ENCODE measurements at places on chromosomes 4 and X.

GRCh38 chr4:24605216-24605615 is 20.9 kb upstream of the DHX15 start:
- DNase-seq, result no peak

DNA sequence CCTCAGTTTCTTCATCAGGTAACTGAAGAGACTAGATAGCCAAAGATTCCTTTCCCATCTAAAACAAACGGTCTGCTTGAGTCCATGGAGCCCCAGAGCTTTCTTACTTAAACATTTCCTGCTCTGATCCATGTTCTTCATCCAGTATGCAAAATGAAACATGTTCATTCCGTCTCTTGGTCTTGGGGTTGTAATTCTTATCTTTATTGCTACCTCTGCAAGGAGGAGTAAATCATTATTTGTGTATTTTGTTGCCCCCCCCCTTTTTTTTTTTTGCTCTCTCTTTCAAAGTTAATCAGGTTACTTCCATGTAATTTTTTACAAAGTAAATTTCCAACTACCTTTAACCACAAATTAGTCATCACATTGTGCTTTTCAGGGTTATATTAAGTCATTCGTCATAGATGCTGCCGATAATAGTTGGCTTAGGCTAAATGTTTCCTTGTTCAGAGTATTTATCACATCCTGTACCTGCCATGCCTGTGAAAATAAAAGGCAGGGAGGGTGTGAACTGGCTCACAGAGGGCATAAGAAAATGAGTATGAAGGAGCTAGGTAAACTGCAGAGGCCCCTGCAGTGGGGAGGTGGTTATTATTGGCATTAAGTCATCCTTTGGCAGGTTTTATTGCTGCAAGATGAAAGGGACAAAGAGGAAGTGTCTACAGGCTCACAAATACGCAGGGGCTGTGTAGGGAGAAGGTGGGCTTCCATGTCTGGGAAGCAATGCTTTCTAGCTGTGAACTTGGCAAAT is 76.7 kb upstream of the HS3ST1 start:
- no peak for DNase-seq

- no peak for DNase-seq
These were observed 93.1 kb downstream of the PCDH19 start for GRCh38 chrX:100316987-100317386.

DNA sequence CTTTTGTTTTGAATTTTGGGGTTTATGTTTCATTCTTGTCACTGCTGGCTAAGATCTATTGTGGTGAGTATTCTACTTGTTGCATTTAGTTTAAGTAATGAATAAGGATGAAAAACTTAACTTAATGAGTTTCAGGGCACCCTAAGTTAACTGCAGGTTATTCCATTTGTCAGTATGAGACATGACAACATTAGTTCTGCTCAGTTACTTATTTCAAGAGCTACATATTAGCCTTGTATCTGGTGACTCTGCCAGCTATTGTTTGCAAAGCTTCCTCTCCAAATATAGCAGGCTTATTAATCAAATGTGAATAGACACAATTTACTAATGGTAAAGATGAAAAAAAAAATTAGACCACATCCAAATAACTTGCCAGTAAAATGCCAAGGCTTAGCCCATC is 567.1 kb downstream of the IL15 start:
- DNase-seq, result no peak

GRCh38 chr4:13092702-13093101 is 391.4 kb downstream of the RAB28 start:
- DNase-seq, result no peak

DNA sequence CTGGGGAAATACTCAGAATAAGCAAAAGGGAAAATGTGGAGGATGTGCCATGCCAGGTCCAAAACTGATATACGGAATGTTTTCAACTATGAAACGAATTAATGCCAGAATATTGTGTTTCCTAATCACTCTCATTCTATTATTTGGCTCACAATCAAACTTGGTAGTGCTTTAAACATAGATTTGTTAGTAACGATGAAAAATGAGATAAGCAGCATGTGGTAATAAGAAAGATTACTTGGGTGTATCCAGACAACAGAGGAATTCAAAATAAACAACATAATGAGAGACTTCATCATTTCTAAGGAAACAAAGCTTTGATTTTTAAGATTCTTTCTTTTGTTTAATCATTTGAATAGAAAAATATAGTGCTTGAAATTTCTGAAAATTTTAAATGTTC is 237.3 kb downstream of the TACR3 start:
- DNase-seq, result no peak

DNA sequence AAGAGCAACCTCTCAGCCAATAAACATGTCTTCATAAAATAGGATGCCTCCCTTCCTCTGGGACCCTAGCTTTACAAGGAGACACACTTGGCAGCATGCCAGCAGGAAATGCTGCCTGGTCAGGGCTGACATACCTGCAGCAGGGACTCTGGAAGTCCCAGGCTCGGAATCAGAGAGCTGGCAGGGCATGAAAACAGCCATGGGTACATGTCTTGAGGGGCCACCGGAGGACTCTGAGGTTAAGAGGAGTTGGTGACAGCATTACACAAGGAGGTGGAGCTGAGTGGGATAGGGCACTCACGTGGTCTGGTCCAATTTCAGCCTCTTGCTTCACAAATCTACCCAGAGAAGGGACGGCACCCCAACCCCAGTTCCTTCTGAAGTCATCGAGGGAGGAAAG is 15.7 kb downstream of the MSX1 start:
- no peak for DNase-seq

DNA sequence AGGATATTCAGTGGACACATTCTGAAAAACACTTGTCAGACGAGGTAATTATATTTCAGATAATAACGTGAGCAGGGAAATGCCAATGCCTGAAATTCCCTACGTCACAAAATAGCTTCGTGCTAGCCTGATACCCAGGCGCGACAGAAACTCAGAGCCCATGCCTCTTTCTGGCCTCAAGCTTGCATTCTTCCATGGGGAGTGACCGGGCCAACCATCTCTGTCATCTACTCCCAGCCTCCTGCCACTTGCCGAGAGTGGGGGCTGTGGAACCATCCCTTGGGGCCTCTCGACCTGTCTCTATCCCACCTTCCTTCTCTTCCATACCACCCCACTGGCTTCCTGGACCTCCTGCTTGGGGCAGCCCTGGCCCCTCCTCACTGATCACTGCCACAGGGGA is 34.5 kb upstream of the CDKN2AIP start:
- DNase-seq, result no peak

DNA sequence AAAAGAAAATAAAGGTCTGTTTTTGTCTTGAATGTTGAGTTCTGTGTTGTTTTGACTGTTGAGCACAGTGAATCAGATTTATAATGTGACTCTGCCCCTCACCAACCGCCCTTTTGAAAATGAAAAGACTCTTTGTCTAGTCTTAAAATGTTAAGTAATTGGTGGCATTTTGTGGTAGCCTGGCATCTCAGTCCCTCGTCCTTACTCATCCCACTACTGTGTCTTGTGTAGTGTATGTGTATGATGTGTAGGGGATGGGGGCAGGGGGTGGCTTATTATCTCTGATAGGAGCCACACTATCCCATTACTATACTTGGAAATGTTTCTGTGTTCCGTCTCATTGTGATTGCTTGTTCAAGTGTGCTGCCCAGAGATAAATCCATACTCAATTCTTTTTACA is 12.2 kb downstream of the KLHL34 start:
- no peak for DNase-seq

DNA sequence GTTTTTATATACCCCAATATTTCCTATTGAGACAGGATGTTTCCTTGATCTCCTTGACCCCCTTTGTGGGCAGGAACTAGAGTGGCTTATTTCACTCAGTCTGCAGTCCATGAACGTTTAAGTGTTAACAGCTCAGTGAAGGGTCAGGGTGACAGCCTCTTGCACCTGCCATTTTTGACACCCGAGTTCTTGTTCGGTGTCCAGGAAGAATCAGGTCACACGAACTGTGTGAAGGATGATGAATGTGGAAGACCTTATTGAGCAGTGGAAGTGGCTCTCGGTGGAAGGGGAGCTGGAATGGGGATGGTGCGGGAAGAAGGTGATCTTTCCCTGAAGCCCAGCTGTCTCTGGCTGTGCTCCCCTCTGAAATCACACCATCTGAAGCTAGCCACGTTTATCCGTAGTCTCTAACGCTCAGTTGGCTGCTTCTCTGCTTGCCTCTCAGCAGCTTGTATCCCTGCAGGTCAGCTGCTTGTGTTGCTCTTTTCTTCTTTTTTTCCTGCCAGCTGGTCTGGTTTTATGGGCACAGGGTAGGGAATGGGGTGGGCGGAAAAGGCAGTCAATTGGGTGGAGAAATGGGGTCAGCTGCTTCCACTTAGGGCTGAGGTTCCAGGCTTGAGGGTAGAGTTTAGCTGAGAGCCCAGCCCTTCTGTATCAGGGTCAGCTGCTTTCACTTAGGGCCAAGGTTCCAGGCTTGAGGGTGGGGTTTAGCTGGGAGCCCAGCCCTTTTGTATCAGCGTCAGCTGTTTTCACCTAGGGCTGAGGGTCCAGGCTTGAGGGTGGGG is 29.0 kb upstream of the CCNG2 start:
- no peak for DNase-seq

DNA sequence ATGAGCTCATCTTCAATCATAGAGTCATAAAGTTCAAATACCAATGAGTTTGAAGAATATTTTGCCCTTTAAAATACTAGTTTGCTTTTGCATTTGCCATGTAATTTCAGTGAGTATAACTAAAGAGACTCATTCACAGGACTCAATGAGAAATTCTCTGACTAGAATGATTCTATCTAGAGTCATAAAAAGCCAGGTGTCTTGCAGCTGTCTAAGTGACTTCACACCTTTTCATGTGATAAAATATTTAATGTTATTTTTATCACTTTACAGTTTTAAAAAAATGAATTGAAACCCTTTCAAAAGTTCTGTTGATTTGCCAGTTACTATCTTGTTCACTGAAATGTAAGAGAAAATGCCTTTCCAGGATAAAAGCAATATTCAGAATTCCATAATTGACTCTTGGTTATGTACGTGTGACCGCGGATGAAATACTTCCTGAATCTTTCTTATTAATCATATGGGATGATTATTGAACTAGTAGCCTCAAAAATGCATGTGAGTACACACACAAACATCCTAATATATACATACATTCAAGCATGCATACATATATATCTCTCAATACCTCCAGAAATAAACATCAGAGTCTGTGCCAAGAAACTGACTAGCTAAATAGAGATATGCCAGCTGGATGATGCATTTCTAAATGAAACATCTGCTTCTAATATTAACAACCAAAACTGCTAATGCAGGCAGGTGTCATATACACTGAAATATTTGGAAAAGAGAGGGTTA is 87.0 kb downstream of the GABRB1 start:
- no peak for DNase-seq

DNA sequence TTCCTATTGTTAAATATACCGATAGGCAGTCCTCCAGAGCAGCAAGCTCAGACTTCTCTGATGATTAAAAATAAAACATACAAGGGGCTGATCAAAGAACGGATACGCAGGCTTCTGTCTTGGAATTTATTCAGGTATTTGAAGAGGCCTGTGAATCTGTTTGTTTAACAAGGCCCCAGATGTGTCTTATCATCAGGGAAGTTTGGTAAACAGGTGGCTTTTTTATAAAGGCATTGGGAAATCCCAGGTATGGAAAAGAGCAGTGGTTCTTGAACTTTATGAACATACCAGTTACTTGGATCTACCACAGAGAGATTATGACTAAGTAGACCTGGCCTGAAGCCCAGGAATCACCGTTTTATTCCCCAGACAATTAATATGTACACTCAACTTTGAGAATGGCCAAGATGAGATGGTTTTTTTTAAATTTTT is 47.9 kb downstream of the SOWAHB start:
- DNase-seq, result no peak

DNA sequence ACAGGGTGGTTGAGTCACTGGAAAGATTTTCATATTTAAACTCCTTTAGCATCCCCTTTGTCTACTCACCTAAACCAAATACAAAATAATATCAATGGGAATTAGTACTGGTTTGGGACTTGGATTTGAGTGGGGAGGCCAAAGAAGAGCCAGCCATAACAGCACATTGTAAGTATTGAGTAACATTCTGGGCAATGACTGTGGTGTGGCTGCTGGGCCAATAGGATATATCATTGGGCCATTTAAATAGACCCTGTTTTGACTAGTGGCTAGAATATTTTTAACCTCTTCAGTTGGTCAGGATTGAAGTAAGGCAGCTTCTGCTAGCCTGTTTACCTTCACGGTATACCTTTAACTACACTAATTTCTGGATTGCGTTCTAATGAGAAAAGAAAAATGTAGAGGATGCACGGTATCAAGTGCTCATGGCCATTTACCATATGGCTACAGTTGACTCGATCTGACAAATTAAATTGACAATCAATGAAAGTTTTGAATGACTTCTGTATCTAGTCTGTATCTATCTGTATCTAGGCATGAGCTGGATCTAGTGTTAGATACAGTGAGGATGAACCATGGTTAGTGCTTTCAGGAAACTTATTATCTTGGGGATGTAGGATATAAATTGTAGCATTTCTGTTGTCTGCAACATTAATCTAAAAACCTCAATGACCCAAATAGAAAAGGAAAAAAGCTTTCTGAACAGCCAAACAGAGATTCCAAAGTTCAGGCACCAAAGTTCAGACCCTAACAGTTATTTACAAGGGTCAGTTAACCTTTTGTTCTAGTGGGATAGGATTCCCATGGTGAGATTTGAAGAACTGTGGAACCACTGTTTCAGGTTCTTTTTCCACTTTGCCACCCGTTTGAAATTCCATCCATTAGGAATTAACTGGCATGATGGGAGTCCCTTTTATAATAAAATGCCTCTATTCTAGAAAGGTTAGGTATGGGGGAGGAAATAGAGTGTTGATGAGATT is 6.8 kb upstream of the ALB start:
- no peak for DNase-seq

- DNase-seq, result no peak
These were observed 168.7 kb downstream of the SCFD2 start for GRCh38 chr4:53196882-53197771.

- DNase-seq, result no peak
These were observed 6.8 kb downstream of the CFAP99 start for GRCh38 chr4:2425386-2426068.

DNA sequence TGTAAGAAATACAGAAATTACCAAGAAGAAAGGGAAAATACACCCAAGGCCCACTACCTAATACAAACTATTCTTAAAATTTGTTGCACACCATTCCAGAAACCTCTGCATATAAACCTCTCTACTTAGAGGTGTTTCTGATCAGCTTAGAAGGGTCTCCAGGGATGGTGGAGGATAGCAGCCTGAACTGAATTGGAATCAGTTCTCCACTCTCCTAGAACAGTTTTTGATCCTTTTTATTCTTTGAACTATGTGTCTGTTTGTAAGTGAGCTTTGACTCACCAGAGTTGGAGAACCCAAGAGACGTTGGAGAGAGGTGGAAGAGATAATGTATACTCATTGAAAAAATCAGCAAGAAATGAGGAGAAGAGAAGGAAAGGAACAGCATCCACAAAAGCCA is 96.6 kb upstream of the OTUD4 start:
- no peak for DNase-seq
